ENCODE measurements at places on chromosomes 12 and 14. TPM values are rescaled to one million over a fixed set of nuclear protein-coding genes. Genes with fewer than 3 reads are reported as not detected.

DNA sequence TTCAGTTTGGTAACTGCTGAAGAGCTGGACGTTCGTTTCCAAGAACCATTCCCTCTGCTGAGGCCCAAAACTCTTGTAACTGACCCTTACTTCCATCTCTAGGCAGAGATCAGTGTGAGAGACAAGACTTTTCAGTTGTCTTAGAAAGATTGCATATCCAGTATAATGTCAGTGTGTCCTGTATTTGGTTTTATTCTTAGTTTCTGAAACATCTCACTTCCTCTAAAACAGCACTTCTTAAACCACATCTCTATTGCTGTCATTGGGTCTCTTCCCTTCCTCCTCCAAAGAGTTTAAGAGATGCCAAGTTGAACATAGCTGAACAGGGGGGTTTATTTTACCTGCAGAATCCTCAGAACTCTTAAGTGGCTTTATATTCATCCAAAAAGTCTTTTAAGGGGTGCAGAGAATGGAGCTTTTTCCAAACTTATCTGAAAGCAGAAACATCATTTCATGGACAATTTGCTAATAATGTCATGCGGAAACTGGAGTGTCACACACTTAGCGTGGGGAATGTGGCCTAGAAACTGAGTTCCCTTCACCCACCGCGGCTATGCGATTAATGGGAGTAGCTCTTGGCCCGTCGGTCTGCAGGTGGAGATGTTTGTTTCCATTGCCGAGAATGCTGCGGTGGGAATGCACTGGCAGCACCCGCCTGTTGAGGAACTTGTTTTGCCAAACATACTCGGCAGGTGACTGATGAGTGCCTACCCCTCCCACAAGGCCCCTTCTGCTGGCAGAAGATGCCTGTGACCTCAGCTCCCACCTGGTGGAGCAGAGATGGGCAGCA is 148.2 kb downstream of the ADGRD1 start:
- no peak overlapping the region for H3K4me3 ChIP-seq
- H3K36me3 ChIP-seq, result no peaks in the 10 kb centered on the region
- no peak for DNase-seq
- no peaks in the 10 kb centered on the region for H3K27me3 ChIP-seq
- H3K4me1 ChIP-seq, result no peaks in the 10 kb centered on the region
- no peak overlapping the region for H3K27ac ChIP-seq

GRCh38 chr14:103735815-103736545 is 20.4 kb downstream of the ZFYVE21 start:
- H3K27me3 ChIP-seq, result no peaks in the 10 kb centered on the region
- no peak overlapping the region for H3K4me3 ChIP-seq
- H3K36me3 ChIP-seq, result peaks cover 19% of the 10 kb centered on the region
- DNase-seq, result no peak
- H3K27ac ChIP-seq, result no peak overlapping the region
- no peaks in the 10 kb centered on the region for H3K4me1 ChIP-seq

DNA sequence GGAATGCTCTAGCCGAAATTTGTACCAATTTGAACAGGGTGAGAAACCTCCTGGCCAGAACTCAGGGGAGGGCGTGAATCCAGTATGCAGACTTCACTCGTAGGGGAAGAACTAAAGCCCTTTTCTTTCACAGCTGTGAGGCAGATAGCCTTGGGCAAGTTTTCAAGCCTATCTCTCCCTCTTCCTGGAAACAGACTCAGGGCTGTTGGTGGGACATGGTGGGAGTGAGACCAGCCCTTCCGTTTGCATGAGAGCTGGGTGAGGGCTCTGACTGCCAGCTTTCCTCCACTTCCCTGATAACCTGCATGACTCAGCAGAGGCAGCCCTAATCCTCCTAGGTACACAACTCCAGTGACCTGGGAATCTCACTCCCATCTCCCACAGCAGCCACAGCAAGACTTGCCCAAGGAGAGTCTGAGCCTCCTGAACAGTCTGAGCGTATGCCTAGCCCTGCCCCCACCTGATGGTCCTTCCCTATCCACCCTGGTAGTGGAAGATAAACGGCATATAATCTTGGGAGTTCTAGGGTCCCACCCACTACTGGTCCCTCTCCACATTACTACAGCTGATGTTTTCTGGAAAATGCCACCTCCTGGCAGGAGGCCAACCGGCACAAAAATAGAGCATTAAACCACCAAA is 170.1 kb upstream of the AMIGO2 start:
- no peaks in the 10 kb centered on the region for H3K27me3 ChIP-seq

- no peaks in the 10 kb centered on the region for H3K27me3 ChIP-seq
- no peak overlapping the region for H3K27ac ChIP-seq
- no peak for DNase-seq
- H3K36me3 ChIP-seq, result no peaks in the 10 kb centered on the region
These were observed 45.4 kb downstream of the TUNAR start for GRCh38 chr14:95922080-95922479.

GRCh38 chr14:71594821-71595220 is 337.4 kb upstream of the RGS6 start:
- DNase-seq, result no peak
- H3K4me3 ChIP-seq, result no peak overlapping the region
- H3K36me3 ChIP-seq, result no peaks in the 10 kb centered on the region

GRCh38 chr14:84272290-84272721 is 1257.6 kb upstream of the FLRT2 start:
- DNase-seq, result no peak
- H3K4me3 ChIP-seq, result no peak overlapping the region
- no peaks in the 10 kb centered on the region for H3K4me1 ChIP-seq

DNA sequence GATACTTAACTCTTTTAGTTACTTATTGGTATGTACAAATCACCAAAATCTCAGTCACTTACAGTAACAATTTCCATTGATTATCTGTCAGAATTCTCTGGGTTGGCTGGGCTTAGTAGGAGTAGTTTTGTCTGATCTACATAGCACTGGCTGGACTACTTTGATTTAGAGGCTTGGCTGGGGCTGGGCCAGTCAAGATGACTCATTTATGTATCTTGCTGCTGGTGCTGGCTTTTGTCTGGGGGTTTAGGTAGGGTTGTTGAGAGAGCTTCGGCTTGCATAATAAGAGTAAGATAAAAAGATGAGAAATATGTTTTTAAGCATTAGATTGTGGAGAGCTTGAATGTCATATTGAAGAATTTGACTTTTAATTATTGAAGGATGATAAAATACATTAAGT is 1093.7 kb downstream of the SLC6A15 start:
- no peak overlapping the region for H3K4me3 ChIP-seq
- H3K27ac ChIP-seq, result no peak overlapping the region
- no peaks in the 10 kb centered on the region for H3K27me3 ChIP-seq
- no peaks in the 10 kb centered on the region for H3K4me1 ChIP-seq

The EML5 gene
- polyA plus RNA-seq, result 0.09 TPM

The ARG2 gene
- polyA plus RNA-seq, result 0.61 TPM

The HVCN1 gene
- polyA plus RNA-seq, result 2.3 TPM

The OTX2 gene
- polyA plus RNA-seq, result not detected
